ENCODE measurements at places on chromosomes 2 and 18.
A peak's percentile ranks its signal among the peaks of the same experiment; 100 is the strongest.

DNA sequence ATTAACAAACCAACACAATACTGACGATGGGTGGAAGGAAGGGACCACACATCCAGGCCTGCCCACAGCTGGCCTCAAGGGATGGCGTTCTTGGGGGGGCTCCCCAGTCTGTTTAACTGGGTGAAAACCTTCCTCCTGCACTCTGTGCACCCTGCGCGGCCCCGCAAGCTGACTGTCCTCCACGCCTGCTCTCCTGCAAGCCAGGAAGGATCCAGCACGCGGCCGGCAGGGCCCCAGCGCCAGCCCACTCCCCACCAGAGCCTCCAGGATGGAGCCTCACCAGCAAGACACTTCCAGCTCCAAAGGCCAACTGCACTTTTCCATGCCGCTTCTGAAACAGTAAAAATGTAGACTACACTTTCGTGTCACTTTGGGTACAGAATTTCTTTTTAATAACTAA lies 135.1 kb downstream of the ZNF516 start:
- DNase-seq: no peak

DNA sequence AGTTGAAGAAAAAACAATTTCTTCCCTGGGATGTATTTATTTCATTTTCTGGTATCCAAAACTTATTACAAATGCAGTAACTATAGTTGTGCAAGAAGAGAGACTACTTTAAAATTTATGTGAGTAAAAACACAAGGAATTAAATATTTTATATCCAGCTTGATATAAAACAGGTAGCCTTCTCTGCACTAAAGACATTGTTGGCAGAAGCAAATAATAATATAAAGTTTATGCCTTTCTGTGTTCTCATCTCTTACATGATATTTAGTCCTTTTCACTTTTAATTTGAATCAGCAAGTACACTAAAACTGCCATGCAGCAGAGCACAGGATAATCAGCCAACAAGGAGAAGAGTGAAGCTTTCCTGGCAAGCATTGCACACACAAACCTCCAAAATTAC lies 352.7 kb downstream of the ARL6IP6 start:
- no peak for DNase-seq

DNA sequence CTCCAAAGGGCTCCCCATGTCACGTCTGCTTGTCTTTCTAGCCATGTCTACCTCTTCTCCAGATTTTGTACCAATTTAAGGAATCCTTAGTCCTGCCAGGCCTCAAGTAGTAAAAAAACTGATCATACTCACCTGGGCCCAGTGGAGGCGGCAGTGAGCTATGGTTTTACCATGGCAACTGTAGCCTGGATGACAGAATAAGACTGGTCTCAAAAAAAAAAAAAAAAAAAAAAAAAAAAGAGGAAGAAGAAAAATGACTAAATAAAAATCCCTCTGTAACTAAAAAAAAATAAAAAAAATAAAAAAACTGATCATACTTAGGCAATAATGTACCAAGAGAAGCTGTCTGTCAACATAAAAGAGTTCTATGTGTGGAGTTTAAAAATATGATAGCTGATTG lies 221.6 kb downstream of the NR4A2 start:
- DNase-seq: no peak

GRCh38 chr2:240820607-240821428 lies 799 bp upstream of the KIF1A start:
- peak; percentile 53 for DNase-seq

DNA sequence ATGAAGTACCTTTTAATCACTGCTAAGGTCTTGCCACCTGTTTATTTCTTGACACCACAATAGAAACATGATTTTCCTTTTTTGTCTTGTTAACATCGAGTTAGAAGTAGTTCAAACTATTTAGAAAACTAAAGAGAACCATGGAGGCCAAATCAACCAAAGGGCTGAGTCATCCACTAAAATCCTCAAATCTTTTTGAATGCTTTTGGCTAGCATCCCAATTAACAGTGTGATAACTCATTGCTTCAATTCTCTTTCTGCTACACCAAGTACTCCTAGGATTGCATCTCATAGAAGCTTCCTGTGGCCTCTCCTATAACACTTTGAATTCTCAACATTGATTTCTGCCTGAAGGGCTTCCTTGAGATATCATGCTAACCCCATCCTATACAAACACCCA lies 159.9 kb upstream of the MMADHC start:
- no peak for DNase-seq

DNA sequence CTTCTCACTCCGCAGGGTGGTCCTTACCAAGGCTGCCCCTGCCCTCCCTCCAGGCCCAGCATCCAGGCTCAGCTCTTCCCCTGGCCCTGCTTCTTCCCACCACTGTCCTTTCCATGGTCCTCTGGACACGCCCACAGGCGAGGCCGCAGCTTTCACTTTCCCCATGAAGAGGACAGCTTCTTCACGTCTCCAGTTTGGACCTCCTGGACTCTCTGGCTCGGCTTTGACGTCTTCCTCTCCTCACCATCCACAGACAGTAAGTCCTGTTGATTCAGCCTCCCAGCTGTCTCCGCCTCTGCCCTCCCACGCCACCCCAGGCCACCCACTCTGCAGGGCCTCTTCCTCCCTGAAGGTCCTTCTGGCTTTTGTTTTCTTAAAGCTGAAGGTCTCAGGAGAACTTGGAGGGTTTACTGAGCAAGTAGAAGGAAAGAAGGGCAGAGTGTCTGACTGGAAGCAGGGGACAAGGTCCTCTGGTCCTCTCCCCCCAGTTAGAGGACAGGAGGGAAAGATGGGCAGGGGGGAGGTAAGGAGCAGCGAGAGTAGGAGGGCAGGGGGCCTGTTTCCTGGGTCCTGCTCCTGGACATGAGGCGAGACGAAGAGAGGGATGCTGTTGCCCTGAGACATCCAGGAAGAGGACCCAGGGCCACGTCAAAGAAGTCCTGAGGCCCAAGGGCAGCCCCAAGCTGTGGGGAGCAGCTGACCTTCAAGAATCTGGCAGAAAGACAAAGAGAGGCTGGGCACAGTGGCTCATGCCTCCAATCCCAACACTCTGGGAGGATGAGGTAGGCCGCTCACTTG lies 24.7 kb upstream of the NMUR1 start:
- no peak for DNase-seq

DNA sequence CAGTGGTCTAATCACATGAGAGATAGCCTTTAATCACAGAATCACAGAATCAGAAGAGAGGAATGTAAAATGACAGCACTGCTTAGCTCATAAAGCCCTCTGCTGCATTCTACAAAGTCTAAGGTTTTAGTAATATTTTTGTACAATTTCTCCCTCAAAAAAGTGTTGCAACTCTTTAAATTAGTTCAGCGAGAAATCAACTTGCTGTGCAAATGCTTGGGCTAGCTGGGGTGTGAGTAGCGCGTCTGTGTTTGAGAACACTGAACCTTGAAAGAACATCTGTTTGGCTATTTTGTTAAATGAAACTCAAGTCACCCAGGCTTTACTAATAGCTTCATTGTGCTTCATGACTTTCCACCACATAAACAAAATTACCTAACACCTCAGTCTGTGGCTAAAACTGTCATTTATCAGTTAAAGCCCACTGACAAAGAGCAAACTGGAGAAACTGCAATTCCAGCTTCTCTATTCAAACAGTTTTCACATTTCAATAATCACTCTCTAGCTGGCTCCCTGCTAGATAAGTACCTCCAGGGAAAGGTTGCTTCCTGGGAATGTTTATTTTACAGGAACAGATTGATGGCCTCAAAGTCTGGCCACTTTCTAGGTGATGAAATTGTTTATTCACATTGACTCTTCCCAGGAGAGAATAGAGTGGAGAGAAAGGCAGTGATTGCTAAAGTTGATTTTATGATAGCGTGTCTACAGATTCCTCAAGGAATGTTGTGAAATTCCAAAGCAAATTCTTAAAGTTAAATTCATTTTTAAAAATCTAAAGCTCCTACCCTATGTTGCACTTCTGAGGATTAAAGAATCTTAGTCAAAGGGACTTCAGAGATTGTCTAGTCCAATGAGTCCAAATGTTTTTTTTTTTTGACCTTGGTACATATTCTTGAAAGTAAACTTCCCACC lies 36.0 kb upstream of the STAT1 start:
- no peak for DNase-seq

DNA sequence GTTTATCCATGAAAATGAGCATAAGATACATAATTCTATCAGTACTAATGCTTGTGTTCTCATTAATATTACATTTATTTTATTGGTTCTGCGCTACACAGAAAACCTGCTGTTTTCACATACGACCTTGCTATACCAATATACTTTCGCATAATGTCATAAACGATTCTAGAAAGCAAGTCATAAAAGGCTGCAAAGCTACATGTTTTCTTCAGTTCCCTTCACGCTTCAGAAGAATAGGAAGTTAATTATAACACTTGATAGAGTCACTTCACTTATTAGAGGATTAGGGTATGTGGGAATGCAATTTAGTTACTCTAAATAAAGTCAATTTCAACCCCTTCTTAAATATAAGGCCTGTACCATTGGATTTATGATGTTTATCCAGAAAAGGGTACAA lies 29.0 kb downstream of the PSME4 start:
- DNase-seq: no peak

GRCh38 chr18:48356151-48356745 lies 52.9 kb downstream of the ZBTB7C start:
- no peak for DNase-seq

GRCh38 chr2:25877431-25878360 lies 591 bp downstream of the ASXL2 start:
- DNase-seq: peak; percentile 30

DNA sequence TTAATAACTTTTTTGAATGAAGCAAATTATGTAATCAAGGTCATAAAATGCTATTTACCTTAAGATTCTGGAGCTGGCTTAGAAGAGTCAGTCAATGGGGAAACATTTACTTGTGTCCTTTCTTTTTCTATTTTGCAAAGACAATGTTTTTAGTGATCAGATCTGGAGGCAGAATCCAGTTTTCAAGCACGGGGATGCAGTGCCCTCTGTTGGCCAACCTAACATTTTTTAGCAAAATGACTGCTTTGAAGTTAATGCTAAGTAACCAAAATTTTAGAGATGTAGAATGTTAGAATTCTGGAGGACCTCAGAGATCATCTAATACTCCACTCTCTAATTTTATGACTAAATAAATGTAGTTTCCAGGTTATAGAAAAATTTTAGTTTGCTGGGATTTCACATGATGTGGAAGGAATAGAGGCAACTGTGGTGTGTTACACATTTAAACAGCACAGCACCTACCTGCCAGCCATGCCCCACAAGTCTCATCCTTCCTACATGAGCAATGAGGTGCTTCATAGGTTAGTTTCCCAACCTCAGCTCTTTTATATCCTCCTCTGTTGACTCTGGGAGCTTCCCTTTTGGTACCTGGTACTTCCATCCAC lies 23.6 kb upstream of the SLC9A4 start:
- no peak for DNase-seq

GRCh38 chr2:191927991-191928390 lies 81.1 kb upstream of the CAVIN2 start:
- DNase-seq: no peak

DNA sequence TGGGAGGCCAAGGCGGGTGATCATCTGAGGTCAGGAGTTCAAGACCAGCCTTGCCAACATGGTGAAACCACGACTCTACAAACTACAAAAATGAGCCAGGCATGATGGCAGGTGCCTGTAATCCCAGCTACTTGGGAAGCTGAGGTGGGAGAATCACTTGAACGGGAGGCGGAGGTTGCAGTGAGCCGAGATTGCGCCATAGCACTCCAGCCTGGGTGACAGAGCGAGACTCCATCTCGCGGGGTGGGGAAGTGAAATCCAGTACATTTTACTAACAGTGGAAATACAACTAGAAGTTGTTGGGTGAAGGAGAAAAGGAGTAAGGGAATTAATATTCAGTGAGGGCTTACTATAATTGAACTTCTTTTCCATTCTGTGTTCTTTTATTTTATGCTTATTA lies 13.2 kb upstream of the ENOSF1 start:
- DNase-seq: no peak

DNA sequence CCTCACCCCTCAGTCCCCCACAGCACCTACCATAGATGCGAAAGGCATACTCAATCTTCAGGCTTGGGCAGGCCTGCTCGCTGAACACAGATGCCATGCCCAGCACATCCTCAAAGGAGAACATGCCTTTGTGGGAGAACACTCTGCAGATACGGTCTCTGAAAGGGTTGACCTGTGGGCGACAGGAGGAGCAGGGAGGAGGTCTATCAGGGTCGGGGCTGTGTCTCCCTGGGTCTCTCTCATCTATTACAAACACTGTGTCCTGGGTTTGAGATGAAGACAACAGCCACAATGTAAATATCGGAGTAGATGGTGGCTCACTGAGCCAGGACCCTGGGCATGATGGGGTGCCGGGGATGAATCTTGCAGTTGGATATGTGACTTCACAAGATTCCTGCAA lies 46.0 kb downstream of the CIB4 start:
- DNase-seq: peak; percentile 6

DNA sequence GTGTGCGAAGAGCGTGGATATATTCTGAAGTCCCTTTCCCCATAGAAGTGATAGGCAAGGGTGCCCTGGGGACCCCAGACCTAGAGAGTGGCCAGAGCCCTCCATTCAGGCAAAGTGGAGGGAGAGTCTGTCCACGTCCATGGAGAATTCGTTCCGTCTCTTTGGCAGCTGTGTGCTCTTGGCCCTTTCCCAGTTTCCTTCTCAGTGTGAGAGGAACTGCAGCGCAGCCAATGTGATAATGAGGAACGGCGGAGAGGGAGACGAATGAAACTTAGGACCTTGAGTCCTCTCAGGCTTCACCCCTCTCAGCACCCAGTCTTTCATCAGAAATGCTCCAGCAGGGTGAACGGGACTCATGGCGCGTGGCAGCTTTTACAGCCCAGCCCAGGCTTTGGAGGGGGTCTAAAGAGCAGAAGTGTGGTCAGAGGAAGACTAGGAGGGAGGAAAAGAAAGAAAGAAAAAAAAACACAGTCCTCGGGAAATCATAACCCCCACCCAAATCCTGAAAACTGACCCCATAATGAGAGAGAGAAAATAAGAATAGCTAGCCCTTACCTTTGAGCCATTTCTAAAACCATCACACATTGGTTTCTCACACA lies 95.0 kb upstream of the RIOK3 start:
- no peak for DNase-seq

DNA sequence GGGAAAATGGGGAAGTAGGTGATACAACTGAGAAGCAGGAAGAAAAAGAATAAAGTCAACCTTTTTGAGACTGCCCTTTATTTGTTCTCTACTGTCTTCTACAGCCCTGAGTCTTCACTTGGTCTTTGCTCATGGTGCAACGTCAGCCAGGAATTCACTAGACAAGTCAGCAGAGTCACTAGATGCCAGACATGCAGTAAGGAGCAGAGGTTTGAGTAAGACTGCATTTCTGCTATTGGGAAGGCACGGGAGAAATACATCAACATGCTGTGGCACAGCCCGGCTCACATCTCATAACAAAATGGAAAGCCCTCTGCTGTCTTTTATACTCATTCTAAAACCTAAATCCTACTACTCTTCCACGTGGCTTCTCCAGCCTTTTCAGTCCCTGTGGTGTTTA lies 67.1 kb downstream of the PRELID3A start:
- DNase-seq: no peak

- no peak for DNase-seq
Observed at GRCh38 chr2:8225798-8226197, 456.1 kb upstream of the ID2 start.
